Activated naive CD4-positive, alpha-beta T cell treated with Interleukin-2 at 50 U/mL for 16 hours (primary cell): ENCODE measurements at places on chromosomes 5 and 9.

GRCh38 chr5:97100476-97100875, 41.9 kb downstream of the LIX1 start:
- no peak for DNase-seq

DNA sequence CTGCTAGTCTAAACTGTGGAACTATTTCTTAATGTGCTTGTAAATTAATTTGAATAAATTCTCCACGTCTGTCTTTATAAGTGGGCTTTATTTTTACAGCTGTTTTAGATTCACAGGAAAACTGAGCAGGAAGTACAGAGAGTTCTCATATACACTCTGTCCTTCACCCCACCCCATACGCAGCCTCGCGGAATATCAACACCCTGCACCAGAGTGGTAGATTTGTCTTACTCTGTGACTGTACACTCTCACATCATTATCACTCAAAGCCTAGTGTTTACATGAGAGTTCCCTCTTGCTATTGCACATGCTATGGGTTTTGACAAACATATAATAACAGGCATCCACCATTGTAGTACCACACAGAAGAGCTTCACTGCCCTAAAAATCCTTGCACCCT, 179.7 kb upstream of the DAB2 start:
- DNase-seq = no peak

DNA sequence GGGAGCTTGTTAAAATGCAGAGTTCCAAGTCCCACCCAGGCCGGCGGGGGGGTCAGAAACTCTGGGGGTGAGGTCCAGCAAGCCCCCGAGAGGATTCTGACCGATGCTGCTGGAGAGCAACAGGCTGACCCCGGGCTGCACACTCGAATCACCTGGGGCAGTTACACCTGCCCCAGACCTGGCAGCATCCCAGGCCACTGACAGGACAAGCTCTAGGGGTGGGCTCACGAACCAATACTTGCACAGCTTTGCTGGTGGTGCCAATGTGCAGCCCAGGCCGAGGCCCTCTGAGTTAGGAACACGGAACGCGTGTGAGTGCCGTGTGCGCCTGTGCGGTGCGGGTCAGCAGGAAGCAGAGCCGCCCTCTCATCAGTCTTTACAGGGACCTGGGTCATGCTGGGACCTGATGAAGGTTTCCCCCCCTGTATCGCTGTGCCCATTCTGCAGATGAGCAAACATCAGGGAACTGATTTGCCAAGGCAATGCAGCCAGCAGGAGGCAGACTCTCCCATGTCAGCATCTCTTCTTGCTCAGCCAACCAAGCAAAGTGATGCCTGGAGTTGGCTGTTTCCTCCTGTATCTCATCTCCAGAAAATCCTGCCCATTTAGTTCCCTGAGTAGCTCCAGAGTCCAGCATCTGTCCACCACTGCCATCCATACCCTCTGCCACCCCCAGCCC, 16.3 kb downstream of the FAM163B start:
- peak; percentile 6 for DNase-seq

- no peak for DNase-seq
Measured at GRCh38 chr9:121999556-121999955, 93.6 kb downstream of the TTLL11 start.

DNA sequence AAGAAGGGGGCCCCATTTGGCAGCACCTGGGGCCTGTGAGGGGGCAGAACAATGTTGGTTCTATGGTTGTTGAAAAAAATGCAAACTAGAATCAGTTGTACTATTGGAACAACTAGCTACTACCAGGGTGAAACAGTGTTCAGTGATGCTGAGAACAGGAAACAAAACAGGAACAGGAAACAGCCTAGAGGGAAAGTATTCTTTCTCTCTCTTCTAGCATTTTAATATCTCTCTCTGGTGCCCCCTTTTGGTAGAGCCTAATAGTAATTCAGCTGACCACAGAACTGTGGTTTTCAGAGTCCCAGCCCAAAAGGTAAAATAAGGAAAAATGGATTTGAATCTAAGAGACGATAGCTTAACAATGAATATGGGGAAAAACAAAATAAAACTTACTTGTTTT, 138.0 kb upstream of the KCNN2 start:
- DNase-seq = no peak

DNA sequence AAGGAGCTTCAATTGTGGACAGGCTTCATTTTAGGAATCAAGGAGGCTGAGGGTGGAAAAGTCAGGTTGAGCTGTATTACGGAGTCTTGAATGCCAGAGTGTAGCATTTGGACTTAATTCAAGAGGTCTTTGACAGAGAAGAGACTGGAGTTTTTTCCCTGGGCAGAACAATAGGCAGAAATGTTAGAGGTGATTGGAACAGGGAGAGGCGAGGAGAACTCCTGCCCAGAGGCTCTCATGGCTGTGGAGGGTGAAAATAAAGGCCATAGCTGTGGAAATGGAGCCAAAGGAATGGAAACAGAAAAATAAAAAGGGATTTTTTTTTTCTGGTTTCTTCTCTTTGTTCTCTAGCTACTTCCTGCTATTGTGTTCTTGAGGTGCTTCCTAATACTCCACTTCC, 3.7 kb upstream of the IFNB1 start:
- DNase-seq = no peak

DNA sequence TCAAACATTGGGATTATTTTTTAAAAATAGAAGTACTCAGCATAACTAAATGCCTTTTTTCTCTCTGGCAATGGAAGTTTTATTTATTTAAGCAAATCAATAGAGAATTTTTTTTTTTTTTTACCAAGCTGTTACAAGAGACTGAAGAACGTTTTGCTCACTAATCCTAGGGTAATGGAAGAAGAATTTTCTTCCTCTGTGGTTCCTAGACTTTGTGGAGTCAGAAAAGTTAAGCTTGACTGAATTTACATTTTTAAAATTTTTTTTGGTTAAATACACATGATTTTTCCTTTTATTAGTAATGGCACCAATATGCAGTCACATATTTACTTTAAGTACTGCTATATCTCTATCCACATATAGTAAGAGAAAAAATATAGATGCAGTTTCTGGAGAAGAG, 189.8 kb downstream of the PCSK1 start:
- DNase-seq = no peak

DNA sequence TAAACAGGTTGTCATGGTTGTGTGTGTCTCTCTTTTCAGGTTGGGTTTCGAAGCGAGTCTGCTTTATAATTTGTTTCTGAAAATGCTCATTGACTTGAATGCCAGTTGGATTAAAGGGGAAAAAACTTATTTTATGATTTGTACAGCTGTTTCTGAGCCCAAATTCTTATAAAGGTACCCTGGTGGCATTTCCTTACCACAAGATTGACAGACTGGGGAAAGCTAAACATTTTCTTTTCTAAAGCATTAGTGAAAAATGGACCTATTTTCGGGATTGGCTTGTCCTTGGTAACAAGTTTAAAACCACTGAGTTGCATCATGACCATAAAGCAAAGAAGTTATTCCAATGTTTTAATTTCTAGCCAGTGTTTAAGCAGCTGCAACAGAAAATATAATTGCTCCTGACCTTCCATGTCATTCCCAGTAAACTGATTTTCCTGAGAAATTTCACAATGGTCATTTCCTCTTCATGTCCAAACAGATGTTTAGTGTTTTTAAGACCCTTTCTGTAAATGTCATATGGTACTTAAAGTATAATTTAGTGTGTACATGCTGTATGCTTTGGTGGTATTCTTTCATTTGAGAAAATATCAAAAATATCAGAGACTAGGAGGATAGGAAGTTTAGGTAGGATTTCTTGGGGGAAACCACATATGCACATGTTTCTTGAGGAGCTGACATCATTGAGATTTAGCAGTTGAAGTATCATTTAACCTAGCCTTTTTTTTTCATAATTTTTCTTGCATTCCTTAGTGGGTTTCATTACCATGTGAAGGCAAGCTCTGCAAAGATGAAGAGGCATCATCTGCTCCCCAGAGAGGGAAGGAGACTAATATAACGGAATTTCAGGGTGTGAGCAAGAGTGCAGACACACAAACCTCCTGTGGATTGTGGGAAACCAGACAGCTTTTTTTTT, 667.1 kb upstream of the RGMB start:
- DNase-seq = no peak

DNA sequence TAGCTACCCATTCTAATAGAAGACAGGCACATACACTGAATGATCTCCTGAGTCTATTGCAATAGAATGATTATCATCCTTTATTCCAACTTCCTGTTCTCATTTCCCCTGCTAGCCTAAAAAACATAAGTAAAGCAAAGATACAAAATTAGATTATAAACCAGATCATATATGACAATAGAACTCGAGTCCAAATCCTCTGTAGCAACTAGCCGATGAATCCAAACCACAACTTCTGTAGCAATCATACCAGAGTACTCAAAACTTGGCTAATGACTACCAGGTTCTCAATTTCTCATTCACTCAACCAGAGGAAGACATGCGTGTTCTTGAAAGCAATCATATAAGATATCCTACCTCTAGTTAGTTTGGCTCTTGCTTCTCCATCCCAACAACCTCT, 622.1 kb downstream of the PSAT1 start:
- DNase-seq = no peak

- no peak for DNase-seq
Measured at GRCh38 chr5:149683964-149684363, 46.1 kb upstream of the PPARGC1B start.

GRCh38 chr5:104913841-104914281, 1351.3 kb upstream of the NUDT12 start:
- DNase-seq = no peak

GRCh38 chr5:143653256-143653655, 158.7 kb upstream of the HMHB1 start:
- no peak for DNase-seq

DNA sequence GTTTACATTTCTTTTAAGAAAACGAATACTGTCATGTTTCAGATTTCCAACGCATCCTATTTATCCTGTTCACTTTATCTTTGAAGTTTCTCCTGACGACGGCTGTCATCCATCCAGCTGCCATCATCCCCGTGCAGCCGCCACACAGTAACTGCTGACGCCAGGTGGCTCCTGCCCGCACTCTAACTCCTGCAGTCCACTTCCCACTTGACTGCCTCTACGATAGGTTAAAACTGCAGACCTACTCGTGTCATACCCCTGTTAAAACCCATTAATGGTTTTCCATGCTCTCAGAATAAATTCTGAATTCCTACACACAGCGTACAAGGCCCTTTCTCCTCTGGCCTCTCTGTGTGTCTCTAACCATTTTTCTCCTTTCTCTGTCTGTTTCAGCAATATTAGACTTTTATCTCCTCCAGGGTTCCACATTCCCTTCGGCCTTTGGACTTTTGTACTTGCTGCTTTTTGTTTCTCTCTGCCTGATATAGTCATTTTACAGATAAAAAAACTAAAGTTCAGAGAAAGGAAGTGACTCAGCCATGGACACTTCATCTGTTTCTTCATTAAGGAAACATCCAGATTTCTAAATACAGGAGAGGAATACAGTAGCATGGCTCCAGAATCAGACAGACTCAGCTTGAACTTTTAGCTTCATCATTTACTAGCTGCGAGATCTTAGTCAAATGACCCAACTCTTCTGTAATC, 84.9 kb downstream of the ADAMTS12 start:
- no peak for DNase-seq

- DNase-seq = no peak
Measured at GRCh38 chr9:83219154-83219923, 156.4 kb upstream of the RASEF start.

DNA sequence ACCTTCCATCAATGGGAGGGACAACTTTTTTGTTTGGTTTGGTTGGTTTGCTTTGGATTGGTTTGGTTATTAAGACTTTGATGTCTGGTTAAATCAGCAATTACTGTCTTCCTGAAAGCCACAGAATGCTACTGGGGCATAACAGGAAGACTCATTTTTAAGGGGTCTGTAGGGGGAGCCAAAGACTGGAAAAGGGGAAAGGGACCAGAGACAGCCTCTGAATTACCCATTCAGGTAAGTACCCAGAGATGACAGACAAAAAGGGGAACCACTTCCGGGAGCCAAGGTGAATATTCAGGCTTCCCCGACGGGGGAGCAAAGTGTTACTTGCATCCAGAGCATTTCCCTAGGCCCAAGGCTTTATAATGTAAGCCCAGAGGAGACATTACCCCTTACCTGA, 4.6 kb upstream of the FEM1C start:
- DNase-seq = no peak

- DNase-seq = no peak
Measured at GRCh38 chr9:96245399-96245798, 56.6 kb downstream of the HSD17B3 start.

- no peak for DNase-seq
Measured at GRCh38 chr5:165620394-165620793, 2115.0 kb downstream of the MAT2B start.

DNA sequence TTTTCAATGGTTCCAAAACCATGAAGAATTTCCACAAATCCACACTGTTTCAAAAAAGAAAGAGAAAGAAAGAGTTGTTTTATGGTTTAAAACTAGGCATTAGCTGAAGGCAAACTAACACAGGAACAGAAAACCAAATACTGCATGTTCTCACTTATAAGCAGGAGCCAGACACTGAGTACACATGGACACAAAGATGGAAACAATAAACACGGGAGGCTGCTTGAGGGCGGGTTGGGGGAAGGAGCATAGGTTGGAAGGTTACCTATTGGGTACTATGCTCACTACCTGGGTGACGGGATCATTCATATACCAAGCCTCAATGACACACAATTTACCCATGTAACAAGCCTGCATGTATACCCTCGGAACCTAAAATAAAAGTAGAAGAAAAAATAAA, 45.0 kb downstream of the SEMA6A start:
- DNase-seq = no peak

GRCh38 chr5:73812962-73813588, 187.1 kb downstream of the ARHGEF28 start:
- no peak for DNase-seq

DNA sequence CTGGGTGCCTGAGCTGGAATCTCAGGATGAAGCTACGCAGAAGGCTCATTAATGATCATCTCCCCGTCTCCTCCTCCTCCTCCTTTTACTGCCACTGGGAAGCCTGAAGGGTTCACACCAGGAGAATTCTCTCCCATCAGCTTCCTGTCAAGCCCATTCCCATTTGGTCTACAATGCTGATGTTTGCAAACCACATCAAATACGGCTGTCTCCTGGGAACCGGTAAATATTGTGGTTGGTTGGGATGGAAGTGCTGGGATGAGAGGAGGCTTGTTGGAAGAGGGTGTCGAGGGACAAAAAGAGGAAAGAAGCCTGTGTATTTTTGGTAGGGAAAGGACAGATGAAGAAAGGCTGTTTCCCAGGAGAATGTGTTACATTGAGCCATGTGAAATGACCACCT, 13.2 kb upstream of the S1PR3 start:
- DNase-seq = no peak

DNA sequence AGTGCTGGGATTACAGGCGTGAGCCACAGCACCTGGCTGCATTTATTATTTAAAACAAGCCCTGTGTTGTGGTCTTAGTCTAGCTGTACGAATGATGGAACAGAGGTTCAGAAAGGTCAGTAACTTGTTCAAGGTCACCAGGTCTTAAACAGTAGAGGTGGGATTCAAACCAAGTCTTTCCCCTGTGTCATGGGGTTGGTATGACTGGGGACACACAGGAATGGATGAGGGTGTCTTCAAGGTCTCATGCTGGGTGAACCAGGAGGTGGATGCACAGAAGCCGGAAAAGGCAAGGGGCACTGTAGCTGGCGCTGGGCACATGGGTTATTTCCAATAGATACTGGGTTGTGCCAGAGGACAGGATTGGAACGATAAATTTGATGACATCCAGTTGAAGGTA, 32.2 kb upstream of the TJP2 start:
- DNase-seq = no peak

- DNase-seq = no peak
Measured at GRCh38 chr5:174204535-174205313, 159.2 kb downstream of the NSG2 start.

- DNase-seq = no peak
Measured at GRCh38 chr5:5619546-5619945, 197.1 kb downstream of the ICE1 start.

- no peak for DNase-seq
Measured at GRCh38 chr9:137237759-137238726, 3.0 kb upstream of the TUBB4B start.

- DNase-seq = no peak
Measured at GRCh38 chr5:110351430-110351829, 375.0 kb downstream of the TMEM232 start.
